ENCODE measurements at places on chromosomes 13 and 19.
A peak's percentile ranks its signal among the peaks of the same experiment; 100 is the strongest.

- DNase-seq = no peak
These were observed 233.9 kb upstream of the CSNK1A1L start for GRCh38 chr13:37339386-37339735.

GRCh38 chr19:19552798-19553197 lies 14.7 kb downstream of the CILP2 start:
- peak; percentile 36 for DNase-seq

- DNase-seq = no peak
These were observed 20.0 kb downstream of the CNFN start for GRCh38 chr19:42370068-42370520.

GRCh38 chr19:40807147-40808020 lies 8.4 kb downstream of the EGLN2 start:
- DNase-seq = no peak

- no peak for DNase-seq
These were observed 716.2 kb upstream of the GPC6 start for GRCh38 chr13:92510416-92510815.

DNA sequence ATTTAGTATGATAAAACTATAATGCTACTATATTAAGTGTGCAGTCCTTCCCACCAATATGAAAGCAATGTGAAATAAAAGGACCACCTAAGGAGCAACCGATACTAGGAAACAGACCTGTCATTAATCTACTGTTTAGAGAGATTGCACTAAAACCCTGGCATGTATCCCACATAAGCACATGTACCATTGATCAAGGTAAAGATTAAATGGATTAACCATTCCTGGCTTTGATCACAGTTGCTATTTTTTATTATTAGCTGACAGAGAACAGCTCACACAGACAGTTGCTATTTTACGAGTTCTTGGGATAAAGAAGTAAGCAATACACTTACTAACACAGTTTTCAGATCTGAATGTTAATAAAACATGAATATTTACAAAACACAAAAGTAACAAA lies 57.7 kb upstream of the ZDHHC20 start:
- DNase-seq = no peak
